ENCODE measurements at places on chromosomes 6 and 20.

DNA sequence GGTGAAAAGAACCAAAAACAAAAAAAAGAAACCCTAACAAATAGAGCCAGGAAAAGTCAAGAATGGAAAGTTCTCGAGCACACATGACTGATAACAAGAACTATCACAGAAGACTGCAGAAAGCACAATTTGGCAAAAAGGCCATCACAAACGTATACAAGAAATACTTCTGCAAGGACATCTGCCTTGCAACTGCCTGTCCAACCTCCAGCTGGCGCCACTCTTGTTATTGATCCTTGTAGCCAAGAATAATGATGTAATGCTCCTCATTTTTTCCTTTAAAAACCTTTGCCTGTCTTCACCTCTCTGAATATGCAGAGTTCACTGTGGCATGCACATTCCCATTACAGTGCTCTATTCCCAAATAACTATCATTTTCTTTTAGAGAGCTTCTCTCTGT lies 87.9 kb upstream of the BMP5 start:
- DNase-seq = no peak

DNA sequence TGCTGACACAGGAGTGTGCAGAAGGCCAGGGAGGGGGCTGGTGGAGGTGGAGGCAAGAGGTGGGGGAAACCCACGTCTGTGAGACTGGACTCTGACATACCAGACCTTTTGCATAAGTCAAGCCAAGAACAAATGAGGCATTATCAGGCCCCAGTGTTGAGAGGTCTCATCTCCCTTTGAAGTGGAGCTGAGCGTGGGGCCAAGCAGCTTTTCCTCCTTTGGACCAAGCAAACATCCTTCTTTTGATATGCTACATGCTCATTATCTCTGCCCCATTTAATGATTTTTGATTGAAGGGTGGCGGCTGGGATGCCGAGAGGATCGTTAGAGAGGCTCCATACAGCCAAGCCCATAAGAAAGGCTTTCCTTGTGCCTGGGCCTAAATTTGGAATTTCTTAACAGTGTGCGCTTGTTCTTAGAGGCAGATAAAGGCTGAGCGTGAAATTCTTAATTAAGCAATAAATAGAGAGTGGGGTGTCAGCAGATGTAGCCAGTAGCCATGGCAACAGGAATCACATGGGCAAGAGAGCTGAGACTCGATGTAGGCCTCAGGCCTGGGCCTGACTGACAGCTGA lies 244.5 kb downstream of the PKHD1 start:
- no peak for DNase-seq

DNA sequence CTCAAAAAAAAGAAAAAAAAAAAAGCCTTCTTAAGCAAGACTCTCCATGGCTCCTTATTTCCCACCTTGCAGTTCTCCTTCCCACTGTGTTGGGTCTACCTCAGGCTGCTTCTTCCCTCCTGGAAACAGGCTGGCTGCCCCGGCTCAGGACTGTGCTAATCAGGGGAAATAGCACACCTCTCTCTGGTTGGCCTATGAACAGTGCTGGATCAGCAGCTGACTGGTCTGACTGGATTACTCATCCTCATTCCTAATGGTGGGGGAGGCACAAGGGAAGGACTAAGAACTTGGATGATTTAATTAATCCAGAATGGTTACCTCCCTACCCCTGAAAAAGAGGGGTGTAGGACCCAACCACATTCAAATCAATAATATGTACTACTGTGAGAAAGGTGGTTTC lies 3.9 kb upstream of the SRSF3 start:
- DNase-seq = no peak

GRCh38 chr6:107066697-107067659 lies 39.0 kb downstream of the MTRES1 start:
- DNase-seq = no peak

- no peak for DNase-seq
Observed at GRCh38 chr6:54291738-54292137, 16.5 kb upstream of the TINAG start.

DNA sequence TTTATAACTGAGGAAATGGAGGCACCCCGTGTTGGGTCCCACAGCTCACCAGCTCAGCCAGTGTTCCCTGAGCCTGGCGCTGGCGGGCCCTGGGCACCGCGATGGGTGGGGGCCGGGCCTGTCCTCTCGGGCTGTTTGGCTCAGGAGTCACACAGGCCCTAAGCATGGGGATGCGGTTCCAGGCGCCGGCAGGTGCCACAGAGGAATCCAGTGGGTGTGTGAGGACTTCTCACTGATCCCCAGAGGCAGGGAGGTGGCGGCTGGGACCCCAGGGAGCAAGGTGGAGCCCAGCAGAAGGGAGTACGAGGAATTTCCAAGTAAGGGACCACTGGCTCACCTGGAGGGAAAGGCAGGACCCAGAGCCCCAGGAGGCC lies 57.5 kb downstream of the IRF4 start:
- no peak for DNase-seq

GRCh38 chr6:150720774-150721233 lies 121.1 kb downstream of the PLEKHG1 start:
- no peak for DNase-seq
